ENCODE measurements at places on chromosomes 7 and 10.

DNA sequence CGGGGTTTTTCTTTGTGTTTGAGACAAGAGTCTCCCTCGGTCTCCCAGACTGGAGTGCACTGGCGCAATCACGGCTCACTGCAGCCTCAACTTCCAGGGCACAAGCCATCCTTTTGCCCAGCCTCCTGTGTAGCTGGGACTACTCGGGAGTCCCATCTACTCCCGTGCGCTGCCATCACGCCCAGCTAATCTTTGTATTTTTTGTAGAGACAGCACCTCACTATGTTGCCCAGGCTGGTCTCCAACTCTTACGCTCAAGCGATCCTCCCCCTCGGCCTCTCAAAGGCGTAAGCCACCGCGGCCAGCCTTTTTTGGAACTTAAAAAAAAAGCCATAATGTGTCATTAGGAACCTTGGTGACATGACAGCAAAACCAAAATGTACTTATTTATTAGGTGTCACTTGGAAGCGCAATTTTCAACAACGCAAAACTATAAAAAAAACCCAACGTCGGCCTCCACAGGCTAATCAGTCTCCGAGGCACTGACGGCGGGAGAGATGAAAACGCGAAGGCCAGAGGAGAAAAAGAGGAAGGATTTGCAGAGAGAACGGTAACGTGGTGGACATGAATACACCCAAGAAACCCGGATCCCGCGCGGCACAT, 911 bp upstream of the HNRNPH3 start:
- peak; percentile 38 for DNase-seq

- DNase-seq = peak; percentile 84
Measured at GRCh38 chr10:122461367-122461728, at the start of gene HTRA1. Gene HTRA1, plus strand, starts transcription at chr10:122461553. Its CDS starts 100 bp downstream, at chr10:122461653.

DNA sequence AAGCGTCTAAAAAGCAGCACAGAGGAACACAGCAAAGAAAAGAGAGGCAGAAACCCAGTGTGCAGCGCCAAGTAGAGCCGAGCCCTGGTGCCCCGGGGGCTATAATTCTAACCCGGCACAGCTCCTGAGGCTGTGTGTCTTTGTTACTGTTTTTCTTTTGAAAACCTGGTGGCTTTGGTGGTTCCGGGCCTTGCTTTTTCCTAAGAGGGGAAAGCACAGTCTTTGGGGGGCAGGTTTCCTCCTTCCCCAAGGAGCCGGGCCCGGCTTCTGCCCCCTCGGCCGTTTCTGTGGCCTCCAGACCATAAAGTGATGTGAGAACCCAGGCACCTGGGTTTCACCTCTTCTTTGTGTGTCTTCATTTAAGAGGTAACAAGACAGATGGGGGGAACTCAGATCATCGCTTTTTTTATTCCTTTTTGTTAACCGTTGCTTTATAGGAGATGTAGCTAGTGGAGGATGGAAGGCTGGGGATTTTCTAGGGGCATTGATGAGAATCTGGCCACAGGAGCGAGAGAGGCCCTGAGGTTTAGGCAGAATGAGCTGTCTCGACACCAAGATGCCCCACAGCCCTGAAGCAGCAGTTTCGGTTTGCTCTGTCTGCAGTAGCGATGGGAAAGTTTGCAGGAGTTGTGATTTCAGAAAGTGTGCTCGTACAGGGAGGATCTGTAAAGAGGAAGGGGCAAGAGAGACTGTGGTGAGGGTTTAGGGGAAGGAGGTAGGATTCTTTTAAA, 367.8 kb upstream of the GALNT17 start:
- no peak for DNase-seq

- no peak for DNase-seq
Measured at GRCh38 chr7:12323415-12323814, 80.2 kb downstream of the VWDE start.

GRCh38 chr10:10658172-10658785, 359.4 kb upstream of the CELF2 start:
- DNase-seq = peak; percentile 69

- no peak for DNase-seq
Measured at GRCh38 chr10:5609952-5610616, 56.3 kb downstream of the ASB13 start.

DNA sequence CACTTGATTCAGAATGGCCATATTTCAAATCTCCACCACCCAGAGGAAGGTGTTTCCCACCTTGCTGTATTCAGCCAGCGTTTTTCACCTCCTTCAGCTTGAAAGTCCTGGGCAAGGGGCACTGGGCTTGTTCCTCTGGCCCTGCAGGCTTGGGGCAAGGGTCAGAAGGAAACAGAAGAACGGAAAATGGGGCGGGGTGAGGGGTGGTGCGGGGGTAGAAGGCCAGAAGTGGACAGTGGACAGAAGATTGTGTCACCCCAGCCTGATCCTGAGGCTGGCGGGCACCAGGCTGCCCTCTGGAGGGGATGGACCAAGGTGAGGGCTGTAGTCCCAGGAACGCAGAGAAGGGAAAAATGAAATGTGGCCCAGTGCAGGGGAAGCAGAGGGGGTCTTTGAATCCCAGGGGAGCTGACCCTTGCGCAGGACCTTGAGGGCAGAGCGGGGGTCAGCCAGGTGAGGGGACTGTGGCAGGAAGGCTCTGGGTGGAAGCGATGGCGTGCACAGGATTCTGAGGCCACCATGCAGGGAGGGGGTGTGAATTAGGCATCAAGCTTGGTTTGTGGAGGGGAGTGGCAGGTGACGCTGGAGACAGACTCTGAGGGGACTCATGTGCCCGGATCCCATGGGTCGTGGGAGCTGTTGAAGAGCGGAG, 23.0 kb downstream of the TMEM120A start:
- DNase-seq = no peak

DNA sequence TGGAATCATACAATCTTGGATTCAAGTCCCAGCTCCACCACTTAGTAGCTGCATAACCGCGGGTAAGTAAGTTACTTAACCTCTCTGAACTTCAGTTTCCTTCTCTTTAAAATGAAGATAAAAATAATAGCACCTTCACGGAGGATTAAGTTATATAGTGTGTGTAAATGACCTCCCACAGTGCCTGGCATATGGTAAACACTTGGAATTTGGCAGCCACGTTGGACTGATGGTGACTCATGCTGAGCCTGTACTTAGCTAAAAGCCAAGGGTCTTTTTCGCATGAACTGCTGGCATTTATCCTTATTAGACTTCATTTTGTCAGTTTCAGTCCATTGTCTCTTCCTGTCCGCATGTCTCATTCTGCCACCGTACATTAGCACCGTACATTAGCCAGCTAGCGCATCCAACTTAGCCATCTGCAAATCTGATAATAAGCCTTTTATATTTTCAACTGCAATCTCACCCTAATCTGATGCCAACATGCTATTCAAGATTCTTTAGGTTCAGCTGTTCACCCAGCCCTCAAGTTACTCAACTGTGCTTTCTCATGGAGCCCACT, 11.2 kb downstream of the SLC13A4 start:
- no peak for DNase-seq

DNA sequence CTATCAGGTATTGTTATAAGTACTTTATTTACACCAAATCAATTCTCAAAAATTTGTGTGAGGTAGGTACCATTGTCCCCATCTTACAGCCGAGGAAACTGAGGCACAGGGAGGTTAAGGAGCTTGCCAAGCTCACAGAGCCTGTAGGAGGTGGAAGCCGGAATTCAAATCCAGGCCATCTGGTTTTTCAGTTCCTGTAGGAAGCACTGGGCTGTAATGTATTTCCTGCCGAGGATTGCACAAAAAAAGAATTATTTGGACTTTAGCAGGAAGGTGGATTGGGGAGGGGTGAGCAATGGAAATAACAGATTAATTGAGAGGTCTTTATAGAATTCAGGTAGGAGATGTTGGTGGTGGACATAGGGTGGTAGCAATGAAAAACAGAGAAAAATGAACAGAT, 315.3 kb upstream of the AUTS2 start:
- peak; percentile 7 for DNase-seq

DNA sequence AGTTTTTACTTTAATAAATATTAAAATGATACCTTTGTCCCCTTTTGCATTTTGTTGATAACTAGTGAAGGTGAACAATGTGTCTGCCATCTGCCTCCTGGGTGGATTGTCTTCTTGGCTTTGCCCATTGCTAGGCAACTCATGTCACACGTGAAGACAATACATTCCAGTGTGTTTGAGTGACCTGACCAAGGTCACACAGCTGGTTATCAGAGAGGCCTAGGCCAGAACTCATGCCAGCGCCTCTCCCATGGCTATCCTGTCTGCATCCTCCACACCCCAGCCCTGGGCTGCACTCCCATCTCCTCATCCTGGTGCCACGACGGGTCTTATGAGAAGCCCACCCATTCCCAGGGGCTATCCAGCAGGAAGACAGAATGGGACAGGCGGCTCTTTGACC, 108.7 kb downstream of the PLCE1 start:
- DNase-seq = no peak

DNA sequence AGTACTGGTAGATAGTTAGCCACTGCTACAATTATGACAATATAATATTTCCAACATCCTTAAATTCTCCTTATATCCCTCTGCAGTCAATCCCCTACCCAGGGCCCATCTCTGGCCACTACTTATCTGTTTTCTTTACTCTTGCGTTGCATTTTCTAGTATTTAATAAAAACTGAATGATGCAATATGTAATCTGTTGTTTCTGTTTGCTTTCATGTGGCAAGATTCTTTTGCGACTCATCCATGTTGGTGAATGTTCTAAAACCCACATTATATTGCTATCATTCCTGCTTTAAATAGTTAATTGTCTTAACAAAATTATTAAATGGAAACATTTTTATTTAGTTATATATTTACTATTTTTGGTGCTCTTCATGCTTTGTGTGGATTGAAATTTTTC, 338.5 kb downstream of the MDFIC start:
- DNase-seq = no peak

DNA sequence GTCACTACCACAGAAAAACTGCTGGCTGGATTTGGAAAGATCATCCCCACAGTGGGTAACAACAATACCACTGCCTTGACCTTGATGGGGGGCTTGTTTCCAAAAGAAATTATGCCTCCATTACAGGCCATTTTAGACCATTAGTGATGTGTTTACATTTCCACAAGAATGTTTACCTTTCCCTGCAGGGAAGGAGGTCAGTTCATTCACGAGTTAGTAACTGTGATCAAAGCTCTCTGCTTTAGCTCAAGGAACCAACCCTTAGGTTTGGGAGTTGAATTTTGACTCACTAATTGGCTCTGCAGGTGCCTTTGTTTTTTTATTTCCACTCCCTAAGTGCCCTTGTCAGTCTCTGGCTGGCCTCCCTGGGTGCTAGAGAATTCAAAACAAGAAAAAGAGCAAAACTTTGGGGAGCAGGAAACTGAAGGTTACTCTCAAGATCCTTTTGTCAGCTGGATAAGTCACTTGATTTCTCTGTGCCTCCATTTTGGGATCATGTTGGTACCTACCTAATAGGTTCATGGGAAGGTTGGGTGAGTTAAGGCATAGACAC, 41.1 kb upstream of the NUPR2 start:
- DNase-seq = no peak

GRCh38 chr7:22799633-22800032, 23.0 kb downstream of the TOMM7 start:
- no peak for DNase-seq

DNA sequence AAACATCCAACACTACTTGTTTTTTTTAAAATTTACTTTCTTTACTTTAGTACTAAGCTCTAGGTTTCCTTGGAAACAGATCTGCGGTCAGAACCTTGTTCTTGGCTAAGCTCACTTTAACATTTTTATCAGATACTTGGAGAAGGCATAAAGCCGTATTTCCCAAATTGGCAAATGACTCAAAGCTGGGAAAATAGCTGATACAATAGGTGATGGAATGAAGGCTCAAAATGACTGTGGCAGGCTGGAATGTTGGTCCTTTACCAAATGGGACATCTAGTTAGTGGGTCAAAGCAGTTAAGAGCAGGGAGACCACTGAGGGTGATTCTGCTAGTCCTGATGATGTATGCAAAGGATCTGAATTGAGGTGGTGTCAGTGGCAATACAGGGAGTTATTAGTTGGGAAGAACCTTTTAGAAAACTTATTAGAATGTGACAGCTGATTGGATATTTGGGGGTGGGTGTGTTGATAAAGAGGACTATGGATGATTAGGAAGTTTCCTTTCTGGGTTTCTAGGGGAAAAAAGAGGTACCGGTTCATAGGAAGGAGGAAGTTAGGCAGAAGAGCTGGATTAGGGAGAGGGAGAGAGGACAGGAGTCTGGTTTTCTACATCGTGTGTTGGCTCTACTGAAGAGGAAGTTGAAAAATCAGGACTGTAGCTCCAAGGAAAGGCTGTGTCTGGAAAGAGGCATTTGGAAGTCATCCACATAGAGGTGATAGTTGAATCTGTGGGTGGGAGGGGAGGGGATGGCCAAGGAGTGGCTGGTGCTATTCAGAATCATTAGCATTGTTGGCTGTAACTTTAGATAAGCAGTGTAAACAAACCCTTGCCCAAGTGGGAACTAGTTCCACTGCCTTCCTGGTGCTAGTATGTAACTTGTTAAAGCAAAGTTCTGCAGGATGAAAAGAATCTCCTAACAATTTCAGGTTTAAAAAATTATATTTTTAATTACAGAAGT, 13.1 kb downstream of the PLCE1 start:
- DNase-seq = no peak

GRCh38 chr10:79105150-79105739, 36.5 kb downstream of the ZMIZ1 start:
- no peak for DNase-seq

DNA sequence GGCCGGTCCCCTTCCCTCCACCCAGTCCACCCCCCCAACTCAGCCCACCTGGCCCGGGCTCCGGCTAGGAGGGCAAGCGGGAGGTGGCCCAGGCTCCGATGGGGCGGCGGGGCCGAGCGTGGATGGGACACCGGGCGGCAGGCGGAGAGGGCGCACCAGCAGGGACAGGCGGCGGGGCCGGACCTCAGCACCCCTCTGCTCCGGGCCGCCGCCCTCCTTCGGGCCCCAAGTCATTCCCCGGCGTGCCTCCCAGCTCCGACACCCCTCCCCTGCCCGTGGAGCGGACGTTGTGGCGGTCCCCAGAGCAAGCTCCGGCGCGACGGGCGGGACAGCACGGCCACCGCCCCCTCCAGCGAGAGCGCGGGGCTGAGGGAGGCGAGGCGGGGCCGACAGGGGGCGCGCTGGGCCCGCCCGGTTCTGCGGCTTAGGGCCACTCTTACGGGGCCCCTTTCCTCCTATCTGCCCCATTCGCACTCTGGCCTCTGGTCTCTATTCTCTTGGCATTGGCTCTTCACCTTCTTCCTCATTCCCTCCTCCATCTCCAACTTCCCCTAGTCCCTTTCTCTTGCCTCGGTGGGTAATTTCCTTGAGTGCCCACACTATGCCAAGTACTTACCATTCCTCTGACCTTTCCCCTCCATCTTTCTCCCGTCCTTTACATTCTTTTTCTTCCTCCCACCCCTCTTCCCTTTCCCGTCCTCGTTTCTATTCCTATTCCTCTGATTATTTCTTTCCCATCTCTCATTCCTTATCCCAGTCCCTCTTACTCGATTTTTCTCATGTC, 701 bp upstream of the GBX1 start:
- DNase-seq = no peak

GRCh38 chr7:33108554-33109004, 625 bp downstream of the RP9 start:
- no peak for DNase-seq
